ENCODE measurements at places on chromosomes 3 and 15.

DNA sequence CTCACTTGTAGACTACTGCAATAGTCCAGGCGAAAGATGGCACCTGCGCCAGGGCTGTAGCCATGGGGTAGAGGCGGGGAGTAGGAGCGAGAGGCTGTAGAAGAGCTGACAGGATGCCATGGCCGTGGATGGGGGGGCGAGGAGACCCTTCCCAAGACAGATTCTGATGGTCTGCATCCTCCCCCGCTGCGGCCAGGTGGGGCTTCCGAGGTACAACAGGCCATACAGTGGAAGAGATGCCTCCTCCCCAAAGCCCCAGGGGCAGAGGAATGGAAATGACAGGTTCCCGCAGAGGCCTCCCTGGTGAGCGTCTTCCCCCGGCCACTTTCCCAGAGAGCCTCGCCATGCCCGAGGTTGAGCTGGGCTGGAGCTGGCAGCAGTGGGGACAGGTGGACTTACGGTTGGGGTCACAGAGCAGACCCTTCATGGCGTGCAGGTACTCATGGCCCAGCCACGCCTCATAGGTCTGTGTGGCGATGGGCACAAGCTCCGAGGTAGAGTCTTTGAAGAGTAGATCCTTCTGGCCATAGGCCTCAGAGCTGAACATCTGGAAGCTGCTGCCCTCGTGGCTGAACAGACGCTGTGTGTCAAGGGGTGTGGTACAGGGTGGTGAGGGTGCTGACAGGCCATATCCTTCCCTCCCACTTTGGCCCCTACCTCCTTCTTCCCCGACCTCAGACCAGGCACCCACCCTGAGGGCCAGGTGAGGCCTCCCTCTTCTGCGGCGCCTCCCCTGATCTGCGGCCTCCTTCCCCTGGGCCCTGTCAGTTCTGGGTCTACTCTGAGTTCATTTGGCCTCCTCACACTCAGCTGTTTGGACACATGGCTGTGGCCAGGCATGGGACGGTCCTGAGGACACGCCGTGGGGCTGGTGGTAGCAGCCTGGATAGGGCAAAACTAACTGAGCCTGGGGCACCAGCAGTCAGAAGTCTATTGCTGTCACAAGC, 13.6 kb downstream of the MELTF start:
- DNase-seq = no peak

DNA sequence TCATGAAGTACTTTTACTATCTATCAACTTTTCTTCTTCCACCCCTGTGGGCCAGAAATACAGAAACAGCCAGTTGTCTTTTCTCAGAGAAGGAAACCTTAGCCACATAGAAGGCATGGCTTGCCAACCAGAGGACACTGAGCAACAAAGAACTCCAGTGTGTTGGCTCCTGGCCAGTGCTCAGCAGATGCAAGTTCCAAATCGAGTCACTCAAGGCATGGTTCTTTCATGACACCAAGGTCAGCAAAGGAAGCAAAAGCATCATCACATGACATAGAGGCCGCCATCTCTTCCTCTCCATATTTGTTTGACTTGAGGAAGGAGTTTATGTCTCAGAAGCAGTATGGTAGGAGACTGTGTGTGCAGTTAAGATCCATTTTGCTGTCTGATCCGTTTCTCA, 92.2 kb downstream of the MYLK start:
- DNase-seq = peak; percentile 60

- DNase-seq = no peak
Measured at GRCh38 chr3:170327040-170327808, 30.3 kb upstream of the SKIL start.

DNA sequence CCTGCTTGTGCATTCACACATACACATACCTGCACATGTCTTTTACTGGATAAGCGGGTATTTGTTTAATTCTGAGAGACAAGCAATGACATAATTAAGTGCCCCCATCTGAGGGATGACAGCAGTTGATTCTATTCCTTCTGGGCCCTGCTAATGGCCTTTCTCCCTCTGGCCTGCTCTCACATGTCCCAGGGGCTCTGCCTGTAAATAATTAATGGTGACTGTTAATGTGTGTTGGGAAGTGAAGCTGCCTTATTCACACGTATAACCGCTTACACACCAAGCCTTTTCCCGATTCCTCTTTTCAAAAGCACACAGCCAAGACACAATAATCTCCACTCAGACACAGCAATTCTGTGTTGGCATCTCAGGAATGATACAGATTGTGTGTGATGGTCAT, 47.8 kb downstream of the LRRK1 start:
- no peak for DNase-seq

- peak; percentile 54 for DNase-seq
Measured at GRCh38 chr3:191066669-191067068, 132.4 kb upstream of the OSTN start.

- no peak for DNase-seq
Measured at GRCh38 chr15:38503496-38503895, 49.6 kb downstream of the FAM98B start.

DNA sequence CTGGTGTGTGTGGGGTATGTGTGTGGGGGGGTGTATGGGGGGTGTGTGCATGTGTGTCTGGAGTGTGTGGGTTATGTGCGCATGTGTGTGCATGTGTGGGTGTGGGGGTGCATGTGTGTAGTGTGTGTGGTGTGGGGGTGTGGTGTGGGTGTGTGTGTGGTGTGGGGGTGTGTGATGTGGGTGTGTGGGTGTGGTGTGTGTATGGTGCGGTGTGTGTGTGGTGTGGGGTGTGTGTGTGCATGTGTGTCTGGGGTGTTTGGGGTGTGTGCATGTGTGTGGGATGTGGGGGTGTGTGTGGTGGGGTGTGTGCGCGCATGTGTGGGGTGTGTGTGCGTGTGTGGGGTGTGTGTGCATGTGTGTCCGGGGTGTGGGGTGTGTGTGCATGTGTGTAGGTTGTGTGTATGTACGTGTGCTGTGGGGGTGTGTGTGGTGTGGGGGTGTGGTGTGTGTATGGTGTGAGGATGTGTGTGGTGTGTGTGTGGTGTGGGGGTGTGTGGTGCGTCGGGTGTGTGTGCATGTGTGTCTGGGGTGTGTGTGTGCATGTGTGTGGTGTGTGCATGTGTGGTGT, 6.2 kb upstream of the OCA2 start:
- no peak for DNase-seq

DNA sequence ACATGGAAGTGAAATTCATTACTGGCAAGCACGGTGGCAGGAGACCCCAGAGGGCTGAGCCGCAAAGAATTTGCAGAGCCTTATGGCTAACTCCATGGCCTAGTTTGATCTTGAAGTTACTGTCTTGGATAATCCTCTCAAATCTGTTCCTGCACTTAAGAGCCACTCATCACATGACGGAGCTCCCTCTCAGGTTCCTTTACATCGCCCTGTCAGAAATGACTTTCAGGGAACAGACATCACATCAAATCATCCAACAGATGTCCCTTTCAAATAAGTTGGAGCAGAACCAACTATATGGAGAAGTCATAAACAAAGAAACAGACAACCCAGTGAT, 328.8 kb upstream of the THBS1 start:
- DNase-seq = no peak

- DNase-seq = no peak
Measured at GRCh38 chr3:27708250-27708649, 13.9 kb downstream of the EOMES start.

- DNase-seq = no peak
Measured at GRCh38 chr3:55435491-55435890, 51.6 kb downstream of the WNT5A start.

DNA sequence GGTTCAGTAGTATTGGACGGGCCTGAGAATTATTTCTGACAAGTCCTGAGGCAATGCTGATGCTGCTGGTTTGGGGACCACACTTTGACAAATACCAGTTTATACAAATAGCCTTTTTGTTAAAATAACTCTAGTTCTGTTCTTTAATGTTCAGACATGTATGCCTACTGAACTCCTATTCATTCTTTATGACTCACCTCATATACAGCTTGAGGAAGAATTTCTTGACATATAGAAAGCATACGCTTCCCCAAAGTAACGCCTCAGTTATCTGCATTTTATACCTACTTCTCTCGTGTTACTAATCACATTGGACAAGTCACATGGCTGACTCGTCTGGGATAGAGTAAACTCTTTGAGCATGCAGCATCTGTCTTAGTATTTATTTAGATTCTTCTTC, 145.4 kb upstream of the GOLIM4 start:
- no peak for DNase-seq

- peak; percentile 89 for DNase-seq
Measured at GRCh38 chr3:117788061-117788460, 1078.5 kb downstream of the TUSC7 start.

- peak; percentile 19 for DNase-seq
Measured at GRCh38 chr3:179416681-179417080, 34.6 kb downstream of the GNB4 start.

DNA sequence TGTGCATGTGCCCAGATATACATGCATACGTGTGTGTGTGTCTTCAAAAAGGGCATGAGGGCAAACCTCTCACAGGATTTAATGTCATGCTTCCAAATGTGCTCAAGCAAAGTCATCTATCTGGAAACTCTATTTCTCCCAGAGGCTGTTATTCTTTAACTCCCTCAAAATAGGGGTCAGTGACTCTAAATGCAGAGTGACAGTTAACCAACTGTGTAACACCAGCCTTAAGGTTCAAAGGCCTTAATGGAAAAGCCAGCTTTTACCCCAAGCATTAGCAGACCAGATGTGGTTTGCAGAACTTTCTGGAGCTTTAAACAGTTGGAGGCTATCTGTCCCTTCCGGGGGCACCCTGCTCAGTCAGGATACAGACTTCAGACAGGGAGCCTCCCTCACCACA, 70.4 kb upstream of the SLC7A14 start:
- no peak for DNase-seq

GRCh38 chr3:185552358-185552877, at the start of gene LIPH:
LIPH (minus strand) TSS chr3:185552588; CDS start chr3:185552471, 117 bp downstream.
- DNase-seq = peak; percentile 51

GRCh38 chr15:34837246-34838016, 42.1 kb upstream of the ACTC1 start:
- peak; percentile 85 for DNase-seq

DNA sequence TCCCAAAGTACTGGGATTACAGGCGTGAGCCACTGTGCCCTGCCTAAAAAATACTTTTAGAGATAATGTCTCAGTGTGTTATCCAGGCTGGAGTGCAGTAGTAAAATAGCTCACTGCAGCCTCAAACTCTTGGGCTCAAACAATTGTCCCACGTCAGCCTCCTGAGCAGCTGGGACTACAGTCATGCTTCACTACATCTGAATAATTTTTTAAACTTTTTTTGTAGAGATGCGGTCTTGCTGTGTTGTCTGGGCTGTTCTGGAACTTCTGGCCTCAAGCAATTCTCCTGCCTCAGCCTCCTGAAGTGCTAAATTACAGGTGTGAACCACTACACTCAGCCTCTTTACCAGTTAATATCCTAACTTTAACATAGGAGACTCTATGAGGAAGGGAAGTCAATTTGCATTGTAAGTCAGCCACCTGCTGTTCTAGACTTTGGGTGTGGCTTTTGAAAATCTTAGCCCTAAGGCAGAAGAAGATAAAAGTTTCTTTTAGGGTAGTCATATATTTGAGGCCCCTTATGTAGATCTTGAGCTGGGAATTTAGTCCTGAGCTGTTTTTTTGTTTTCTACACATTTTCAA, 78.2 kb upstream of the RASGRP1 start:
- DNase-seq = no peak

GRCh38 chr15:94205366-94205765, 26.0 kb upstream of the MCTP2 start:
- DNase-seq = no peak

DNA sequence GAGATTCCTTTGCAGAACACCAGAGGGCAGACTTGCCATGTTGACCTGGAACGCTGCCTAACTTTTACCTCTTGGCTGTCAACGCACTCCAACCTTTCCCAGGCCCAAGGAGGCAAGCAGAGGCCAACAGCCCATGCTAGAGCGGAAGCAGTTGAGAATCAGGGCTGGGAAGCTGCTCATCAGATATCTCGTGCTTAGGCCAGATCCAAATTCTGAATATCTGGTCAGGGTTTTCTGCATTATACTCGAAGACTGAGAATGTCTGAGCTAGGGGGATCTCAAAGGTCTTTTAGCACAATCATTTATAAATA, 2.5 kb downstream of the XIRP1 start:
- DNase-seq = peak; percentile 63

- peak; percentile 65 for DNase-seq
Measured at GRCh38 chr3:124584552-124585391, 145.5 kb upstream of the UMPS start.

Data from EL (cell line).